ENCODE measurements at places on chromosomes 5 and 9. TPM values are rescaled to one million over a fixed set of nuclear protein-coding genes. Genes with fewer than 3 reads are reported as not detected.

The PALM2AKAP2 gene
- 19.4 TPM for total RNA-seq

The OGN gene
- 0.88 TPM for total RNA-seq

The GCNT4 gene
- 2.7 TPM for total RNA-seq

The NDUFS6 gene
- total RNA-seq = 23.9 TPM

The MLANA gene
- total RNA-seq = under 0.01 TPM

The BRIX1 gene
- 59.7 TPM for total RNA-seq

The PCDH12 gene
- under 0.01 TPM for total RNA-seq

Measured in osteoblast (primary cell).